ENCODE measurements at places on chromosomes 3 and 15. TPM values are rescaled to one million over a fixed set of nuclear protein-coding genes. Genes with fewer than 3 reads are reported as not detected.

DNA sequence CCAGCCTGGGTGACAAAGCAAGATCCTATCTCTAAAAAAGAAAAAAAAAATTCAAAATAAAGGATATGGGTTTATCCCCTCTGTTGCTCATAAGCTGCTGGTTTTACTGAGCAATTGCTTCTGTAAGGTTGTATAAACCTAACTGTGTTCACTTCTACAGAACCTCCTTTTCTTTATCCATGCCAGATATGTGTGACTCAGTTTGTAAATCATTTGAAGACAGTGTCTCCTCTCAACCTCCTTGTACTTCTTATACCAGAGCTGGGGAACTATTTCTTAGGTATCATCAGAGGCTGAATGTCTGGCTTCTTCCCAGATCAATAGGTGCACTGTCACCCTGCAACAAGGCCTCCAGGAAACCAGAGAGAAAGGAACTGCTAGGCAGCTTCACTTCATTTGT lies 273.8 kb downstream of the CD47 start:
- no peak for DNase-seq

- no peak for DNase-seq
Observed at GRCh38 chr15:67777773-67778172, 47.5 kb upstream of the SKOR1 start.

DNA sequence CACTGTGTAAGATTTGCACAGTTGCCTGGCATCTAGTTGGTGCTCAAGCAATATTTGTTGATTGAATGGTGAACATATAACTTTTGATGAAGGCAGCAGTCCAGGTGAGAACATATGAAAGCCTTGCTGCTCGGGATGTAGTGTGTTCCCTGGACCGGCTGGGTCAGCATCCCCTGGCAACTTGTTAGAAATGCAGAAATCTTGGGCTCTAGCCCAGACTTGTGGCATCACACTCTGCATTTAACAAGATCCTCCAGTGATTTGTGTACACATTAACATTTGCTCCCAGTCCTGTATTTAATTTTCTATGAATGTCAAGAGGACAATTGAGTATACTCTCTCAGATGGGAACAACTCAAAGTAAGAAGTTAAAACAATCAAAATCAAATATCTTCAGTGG lies 69.0 kb upstream of the SAMMSON start:
- DNase-seq = no peak

GRCh38 chr3:195806211-195806915 lies 5.4 kb downstream of the MUC4 start:
- no peak for DNase-seq

The AQP9 gene
- 12.2 TPM for total RNA-seq

The MCF2L2 gene
- total RNA-seq = 0.84 TPM

DNA sequence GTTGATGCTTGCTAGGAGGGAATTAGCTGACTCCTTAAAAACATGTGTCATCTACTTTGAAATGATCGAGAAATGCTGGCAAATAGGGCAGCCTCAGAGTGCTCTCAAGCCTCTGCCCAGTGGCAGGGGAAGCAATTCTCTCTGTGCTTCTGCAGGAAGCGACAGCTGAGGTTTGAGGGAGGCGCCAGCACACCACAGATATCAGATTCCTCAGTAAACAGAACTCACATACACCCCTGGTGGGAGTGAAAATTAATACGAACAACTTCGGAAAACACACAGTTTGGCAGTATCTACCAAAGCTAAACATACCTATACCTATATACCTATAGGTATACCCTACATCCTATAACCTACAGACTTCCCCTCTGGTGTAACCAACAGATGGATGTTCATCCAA lies 61.3 kb downstream of the NSMCE3 start:
- no peak for DNase-seq

DNA sequence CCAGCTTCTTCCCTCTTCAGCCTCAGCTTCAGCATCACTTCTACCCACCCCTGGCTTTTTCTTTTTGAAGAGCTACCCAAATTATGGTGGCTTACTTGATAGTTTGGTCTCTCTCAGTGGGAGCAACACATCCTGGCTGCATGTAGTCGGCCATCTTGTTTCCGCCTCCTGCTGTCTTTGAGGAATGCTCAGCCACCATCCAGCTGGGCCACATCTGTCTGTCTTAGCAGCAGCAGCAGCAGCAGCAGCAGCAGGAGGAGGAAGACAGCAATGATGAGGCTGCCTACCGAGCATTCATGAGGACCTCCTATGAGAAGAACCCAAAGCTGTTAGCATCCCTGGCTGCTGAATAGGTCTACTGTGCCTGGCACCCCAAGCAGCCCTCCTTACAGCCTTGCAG lies 19.7 kb downstream of the IL16 start:
- DNase-seq = no peak
